ENCODE measurements at places on chromosomes 11 and 22.

DNA sequence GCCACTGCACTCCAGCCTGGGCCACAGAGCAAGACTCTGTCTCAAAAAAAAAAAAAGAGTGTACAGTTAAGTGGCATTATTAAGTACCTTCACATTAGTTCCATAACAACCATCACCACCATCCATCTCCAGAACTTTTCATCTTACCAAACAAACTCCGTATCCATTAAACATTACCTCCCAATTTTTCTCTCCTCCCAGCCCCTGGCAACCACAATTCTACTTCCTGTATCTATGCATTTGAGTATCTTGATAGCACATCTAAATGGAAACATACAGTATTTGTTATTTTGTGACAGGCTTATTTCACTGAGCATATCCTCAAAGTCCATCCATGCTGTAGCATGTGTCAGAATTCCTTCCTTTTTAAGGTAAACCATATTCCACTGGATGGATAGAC is 46.8 kb downstream of the DGCR2 start:
- DNase-seq, result no peak

GRCh38 chr11:132822276-132822675 is 710.0 kb downstream of the OPCML start:
- peaks cover 5% of the 10 kb centered on the region for H3K27me3 ChIP-seq
- no peak for DNase-seq
- H3K4me3 ChIP-seq, result no peak overlapping the region
- no peaks in the 10 kb centered on the region for H3K36me3 ChIP-seq
- H3K4me1 ChIP-seq, result no peaks in the 10 kb centered on the region
- H3K27ac ChIP-seq, result no peak overlapping the region

DNA sequence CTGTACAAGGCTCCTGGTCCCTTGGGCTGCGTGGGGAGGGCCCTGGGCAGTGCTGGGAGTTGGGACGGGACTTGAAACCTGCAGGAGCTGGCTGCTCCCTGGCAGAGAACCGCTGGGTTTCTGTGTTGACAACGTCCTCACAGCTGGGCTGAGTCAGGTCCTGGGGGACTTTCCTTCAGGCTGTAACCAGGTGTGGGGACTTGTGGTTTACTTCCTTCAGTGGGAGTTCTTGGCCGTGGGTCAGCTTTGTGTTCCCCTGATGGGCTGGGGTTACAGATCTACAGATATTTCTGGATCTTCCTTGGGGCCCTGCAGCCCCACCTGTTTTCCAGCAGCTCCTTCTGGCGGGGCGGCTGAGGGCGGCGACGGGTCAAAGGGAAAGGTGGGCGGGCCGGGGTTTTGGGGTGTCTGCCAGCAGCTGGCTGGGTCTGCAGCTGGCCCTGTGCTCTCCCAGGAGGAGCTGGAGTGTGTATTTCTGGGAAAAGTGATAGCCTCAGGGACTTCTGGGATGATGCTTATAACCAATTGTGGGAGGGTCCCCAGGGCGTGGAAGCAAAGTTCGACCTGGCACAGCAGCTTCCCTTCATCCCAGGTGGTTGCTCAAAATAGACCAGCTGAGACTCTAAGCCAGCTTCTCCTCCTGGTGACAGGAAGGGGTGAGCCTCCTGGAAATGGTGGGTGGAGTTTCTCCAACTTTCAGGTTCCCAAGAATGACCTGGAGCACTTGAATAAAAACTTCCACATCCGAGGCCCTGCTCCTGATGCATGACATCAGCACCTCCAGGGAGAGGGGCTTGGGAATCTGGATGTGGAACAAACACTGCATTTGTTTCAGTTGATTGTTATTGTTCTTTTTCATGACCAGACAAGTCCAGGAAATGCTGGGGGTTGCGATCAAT is 19.1 kb downstream of the ST14 start:
- DNase-seq, result no peak
- no peak overlapping the region for H3K27ac ChIP-seq
- no peaks in the 10 kb centered on the region for H3K36me3 ChIP-seq
- no peaks in the 10 kb centered on the region for H3K27me3 ChIP-seq
- peaks cover 46% of the 10 kb centered on the region for H3K4me1 ChIP-seq

GRCh38 chr11:69632900-69633299 is 8.1 kb upstream of the CCND1 start:
- H3K36me3 ChIP-seq, result no peaks in the 10 kb centered on the region
- H3K27me3 ChIP-seq, result peaks cover 16% of the 10 kb centered on the region
- H3K27ac ChIP-seq, result no peak overlapping the region
- H3K4me1 ChIP-seq, result peaks cover 22% of the 10 kb centered on the region
- no peak for DNase-seq
- H3K4me3 ChIP-seq, result no peak overlapping the region

DNA sequence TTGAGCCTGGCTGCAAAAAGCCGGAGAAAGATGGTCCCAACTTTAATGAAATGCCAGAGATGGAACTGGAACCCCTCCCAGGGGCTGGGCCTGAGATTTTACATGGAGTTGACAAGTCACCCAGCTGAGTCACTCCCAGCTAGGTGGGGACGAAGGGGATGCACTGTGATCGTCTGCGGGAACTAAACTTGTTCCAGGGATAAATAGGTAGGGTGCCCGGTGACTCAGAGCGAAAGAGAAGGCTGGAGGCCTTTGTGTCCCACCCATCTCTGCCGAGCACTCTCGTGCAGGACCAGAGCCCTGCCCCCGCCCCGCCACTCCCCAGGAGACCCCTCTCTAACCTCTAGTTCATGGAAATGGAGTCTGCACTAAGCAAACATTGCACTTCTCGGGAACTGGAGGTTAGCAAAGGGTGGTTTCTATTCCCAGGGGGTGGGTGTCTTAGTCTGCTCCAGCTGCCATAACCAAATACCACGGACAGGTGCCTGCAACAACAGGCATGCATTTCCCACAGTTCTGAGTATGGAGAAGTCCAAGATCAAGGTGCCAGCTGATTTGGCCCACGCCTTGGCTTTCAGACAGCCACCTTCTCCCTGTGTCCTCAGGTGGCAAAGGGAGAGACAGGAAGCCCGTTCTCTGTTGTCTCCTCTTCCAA is 60.7 kb upstream of the FADD start:
- DNase-seq, result no peak
- H3K4me1 ChIP-seq, result peaks cover 16% of the 10 kb centered on the region
- no peak overlapping the region for H3K27ac ChIP-seq
- H3K36me3 ChIP-seq, result no peaks in the 10 kb centered on the region
- peaks cover 15% of the 10 kb centered on the region for H3K27me3 ChIP-seq

DNA sequence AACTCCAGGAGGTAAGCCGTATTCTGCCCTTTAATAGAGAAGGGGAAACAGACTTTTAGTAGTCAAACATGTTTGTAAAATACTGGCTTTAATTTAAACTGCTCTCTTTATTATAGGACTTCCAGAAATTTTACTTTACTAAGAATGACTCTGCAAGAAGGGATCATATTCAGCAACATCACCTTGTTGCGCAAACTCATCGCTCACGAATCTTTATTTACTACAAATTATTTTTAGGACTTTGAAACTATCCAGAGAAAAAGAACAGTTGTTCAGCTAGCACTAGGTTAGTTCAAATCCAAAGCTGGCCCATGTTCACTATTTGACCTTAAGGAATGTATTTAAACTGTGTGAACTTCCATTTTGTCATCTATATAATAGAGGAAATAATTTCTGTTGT is 498.3 kb upstream of the TENM4 start:
- H3K36me3 ChIP-seq, result no peaks in the 10 kb centered on the region
- H3K27me3 ChIP-seq, result no peaks in the 10 kb centered on the region
- no peaks in the 10 kb centered on the region for H3K4me1 ChIP-seq

- no peak for DNase-seq
- H3K36me3 ChIP-seq, result no peaks in the 10 kb centered on the region
- no peaks in the 10 kb centered on the region for H3K27me3 ChIP-seq
These were observed 40.5 kb upstream of the BIRC3 start for GRCh38 chr11:102276783-102277182.

- peak overlapping the region; percentile 67 for H3K27ac ChIP-seq
- no peaks in the 10 kb centered on the region for H3K27me3 ChIP-seq
- no peak overlapping the region for H3K4me3 ChIP-seq
- H3K4me1 ChIP-seq, result peaks cover 42% of the 10 kb centered on the region
- DNase-seq, result no peak
- H3K36me3 ChIP-seq, result peaks cover 5% of the 10 kb centered on the region
These were observed 14.5 kb downstream of the NARS2 start for GRCh38 chr11:78560153-78560552.

All from lower lobe of right lung (tissue), 2 donors.